ENCODE measurements at places on chromosomes 7 and 10.

- no peak for DNase-seq
Measured at GRCh38 chr7:78714356-78714755, 739.1 kb downstream of the MAGI2 start.

- no peak for DNase-seq
Measured at GRCh38 chr7:152891160-152891621, 131.6 kb downstream of the ACTR3B start.

DNA sequence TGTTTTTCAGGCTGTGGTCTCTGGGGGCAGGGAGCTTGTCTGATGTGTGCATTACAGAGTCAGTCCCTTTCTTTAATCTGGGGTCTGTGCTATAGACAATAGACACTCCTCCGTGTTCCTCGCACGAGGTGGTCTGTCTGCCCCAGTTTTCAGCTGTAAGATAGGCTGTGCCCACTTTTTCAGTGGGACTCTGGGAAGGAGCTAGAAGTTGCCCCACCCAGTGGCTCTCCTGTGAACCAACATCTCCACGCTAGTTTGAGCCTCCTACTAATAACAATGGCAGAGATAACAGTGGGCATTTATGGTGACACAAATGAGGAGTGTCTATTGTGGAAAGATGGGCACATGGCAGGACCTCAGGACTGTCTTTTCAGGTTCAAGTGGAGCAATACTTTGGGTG lies 44.0 kb downstream of the ADRB1 start:
- DNase-seq, result no peak

- DNase-seq, result no peak
Measured at GRCh38 chr7:99473315-99473596, 566 bp downstream of the ZNF789 start.

GRCh38 chr7:30413864-30414263 lies 64.7 kb downstream of the NOD1 start:
- DNase-seq, result no peak

DNA sequence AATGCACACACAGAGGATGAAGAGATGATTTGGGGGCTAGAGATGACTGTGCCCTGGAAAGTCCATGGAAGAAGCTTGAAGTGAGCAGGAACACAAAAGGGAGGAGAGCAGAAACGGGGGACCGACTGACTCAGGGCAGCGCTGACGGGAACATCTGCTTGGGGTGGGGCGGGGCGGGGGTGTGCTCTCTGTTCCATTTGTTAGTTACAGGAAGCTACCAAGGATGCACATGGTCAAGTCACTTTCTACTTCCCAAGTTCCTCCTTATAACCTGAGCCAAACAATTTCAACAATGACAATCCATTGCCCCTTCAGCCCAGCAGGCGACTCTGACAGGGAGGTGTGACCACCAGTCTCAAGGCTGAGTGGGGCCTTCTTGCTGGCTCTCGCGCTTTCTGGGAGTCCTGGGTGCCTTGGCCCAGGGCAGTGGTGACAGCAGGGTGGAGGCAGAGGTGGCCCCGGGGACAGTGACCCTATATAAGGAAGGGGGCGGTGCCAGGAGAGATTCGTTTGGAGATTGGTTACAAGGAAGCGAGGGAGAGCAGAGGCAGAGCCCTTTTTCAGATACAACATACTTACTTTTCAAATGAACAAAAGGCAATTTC lies 39.6 kb downstream of the CLEC2L start:
- DNase-seq, result no peak

DNA sequence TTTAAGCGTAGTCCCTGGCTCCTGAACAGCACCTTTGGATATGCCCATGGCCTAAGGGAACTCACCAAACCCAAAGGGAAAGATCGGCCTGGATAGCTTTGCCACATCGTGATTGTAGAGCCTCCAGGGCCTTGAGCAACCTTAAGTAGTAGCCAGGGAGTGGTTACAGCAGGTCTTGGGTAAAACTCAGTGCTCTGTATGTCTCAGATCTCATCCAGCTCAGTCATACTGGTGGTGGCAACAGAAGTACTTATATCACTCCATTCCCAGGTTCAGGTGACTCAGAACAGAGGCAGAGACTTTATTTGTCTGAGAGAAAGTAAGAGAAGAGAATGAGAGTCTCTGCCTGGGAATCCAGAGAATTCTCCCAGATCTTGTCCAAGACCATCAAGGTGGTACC lies 39.1 kb upstream of the AASS start:
- DNase-seq, result no peak

DNA sequence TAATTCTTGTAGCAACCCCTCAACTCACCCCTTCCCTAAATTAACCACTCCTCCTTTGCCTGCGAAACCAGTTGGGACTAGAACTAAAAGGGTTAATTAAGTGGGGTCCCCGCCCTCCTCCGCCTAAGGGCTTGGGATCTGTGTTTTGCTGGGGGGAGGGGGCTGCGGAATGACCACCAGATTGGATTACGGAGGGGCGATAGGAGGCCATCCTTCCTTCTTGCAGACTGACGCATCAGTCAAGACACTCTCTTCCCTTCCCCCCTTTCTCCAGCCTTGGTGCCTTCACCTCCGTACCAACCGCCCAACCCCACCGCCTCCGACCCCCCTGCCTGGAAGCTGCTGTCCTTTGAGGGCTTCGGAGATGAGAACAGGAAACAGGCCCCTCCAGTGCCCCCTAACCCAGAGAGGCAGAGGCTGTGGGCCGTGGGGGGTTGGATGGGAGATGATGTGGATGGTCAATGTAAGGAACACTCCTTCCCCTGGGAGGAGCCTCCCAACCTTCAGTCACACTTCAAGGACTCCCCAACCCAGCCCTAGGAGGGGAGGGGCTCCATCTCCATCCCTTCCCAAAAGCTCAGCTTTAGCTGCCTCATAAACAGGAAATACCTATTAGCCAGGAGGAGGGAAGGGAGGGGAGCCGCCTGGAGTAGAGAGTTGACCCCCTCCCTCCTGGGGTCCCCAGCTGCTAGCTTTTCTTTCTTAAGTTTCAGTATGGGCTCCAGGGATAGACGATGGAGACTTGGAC lies 997 bp upstream of the LDB1 start:
- no peak for DNase-seq

- no peak for DNase-seq
Measured at GRCh38 chr7:20447021-20447650, 116.4 kb downstream of the ITGB8 start.

DNA sequence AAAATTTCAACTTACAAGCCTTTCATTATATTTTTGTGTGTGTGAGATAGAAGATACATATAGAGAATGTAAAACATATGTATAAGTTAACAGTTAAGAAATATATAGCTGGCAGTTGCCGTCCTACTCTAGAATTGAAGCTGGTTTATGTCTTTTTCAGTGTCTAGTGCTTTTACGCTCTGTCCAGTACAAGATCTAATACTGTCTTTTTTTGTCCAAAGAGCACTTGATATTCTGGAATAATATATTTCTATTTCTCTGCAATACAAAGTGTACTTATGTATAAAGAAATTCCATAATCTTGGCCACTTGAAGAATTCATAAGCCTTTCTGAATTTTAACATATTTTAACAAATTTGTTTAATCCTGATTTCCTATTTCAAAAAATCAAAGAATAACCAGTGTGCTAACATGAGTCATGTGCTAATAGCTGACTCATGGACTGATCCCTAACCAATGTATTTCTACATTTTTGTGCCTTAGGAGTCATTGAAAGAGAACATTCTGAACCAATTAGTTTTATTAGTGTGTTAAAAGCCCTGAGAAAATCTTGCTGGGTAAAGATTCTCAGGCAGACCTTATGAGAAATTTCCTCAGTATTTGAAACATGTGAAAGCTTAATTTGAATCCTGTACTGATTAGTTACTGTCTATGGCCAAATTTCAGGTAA lies 73.2 kb upstream of the CCAR1 start:
- DNase-seq, result no peak

All from activated CD4-positive, alpha-beta T cell treated with anti-CD3 and anti-CD28 coated beads for 48 hours (primary cell).